HepG2 (cell line): ENCODE measurements at places on chromosomes 13 and 19.

GRCh38 chr13:62706048-62706447 lies 1290.4 kb upstream of the PCDH20 start:
- H3K27me3 ChIP-seq: no peaks in the 10 kb centered on the region
- no peak overlapping the region for H3K4me3 ChIP-seq
- H3K4me1 ChIP-seq: no peaks in the 10 kb centered on the region
- H3K27ac ChIP-seq: no peak overlapping the region
- no peaks in the 10 kb centered on the region for H3K36me3 ChIP-seq
- no peak for DNase-seq

GRCh38 chr13:72774019-72774418 lies 7.7 kb downstream of the DIS3 start:
- no peak overlapping the region for H3K27ac ChIP-seq
- peaks cover 9% of the 10 kb centered on the region for H3K36me3 ChIP-seq

DNA sequence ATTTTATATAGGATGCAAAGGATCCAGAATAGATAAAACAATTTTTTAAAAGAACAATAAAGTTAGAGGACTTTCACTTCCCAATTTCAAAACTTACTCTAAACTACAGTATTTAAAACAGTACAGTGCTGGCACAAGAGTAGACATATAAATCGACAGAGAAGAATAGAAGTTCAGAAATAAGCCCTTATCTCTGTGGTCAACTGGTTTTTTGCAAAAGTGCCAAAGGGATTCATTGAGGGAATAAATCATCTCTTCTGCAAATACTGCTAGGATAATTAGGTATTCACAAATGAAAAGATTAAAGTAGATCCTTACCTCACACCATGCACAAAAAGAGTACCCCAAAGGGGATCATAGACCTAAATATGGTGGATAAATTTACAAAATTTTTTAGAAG lies 431.0 kb upstream of the HTR2A start:
- no peaks in the 10 kb centered on the region for H3K27me3 ChIP-seq
- H3K4me1 ChIP-seq: no peaks in the 10 kb centered on the region
- no peak for DNase-seq
- H3K27ac ChIP-seq: no peak overlapping the region
- H3K4me3 ChIP-seq: no peak overlapping the region
- H3K36me3 ChIP-seq: no peaks in the 10 kb centered on the region

DNA sequence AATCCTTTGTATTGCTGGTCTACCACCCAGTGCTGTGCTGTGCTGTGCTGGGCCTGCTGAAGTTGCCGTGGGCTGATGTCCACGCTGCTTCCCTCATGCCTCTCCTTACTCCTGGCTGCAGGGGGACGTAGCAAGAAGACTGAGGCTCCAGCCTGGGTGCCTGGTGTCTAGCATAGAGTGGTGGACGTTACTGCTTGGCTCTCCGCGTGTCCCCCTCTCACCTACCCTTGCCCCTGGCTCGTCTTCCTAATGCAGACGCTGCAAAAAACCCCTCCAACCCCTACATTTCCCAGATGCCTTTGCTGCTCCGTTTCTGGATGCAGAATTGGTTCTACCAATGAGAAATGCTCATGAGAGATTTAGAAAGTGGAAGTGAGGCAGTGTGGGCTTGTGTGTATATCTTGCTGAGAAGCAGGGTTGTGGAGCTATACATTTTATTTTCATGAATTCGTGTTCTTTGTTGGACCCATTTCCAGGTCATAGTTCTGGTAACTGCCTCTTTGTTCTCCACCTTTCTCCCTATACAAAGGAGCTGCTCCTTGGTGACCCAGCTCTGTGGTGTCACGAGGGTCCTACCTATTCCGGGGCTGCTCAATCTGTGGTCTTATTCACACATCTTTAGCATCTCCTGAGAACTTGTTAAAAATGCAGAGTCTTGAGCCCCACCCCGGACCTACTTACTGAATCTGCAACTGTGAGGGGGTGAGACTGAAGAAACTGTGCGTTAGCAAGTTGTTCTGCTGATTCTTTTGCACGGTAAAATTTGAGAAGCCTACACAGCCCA lies 7.9 kb upstream of the DENND1C start:
- peaks cover 8% of the 10 kb centered on the region for H3K4me1 ChIP-seq
- no peaks in the 10 kb centered on the region for H3K36me3 ChIP-seq
- no peaks in the 10 kb centered on the region for H3K27me3 ChIP-seq
- no peak overlapping the region for H3K27ac ChIP-seq
- DNase-seq: no peak

DNA sequence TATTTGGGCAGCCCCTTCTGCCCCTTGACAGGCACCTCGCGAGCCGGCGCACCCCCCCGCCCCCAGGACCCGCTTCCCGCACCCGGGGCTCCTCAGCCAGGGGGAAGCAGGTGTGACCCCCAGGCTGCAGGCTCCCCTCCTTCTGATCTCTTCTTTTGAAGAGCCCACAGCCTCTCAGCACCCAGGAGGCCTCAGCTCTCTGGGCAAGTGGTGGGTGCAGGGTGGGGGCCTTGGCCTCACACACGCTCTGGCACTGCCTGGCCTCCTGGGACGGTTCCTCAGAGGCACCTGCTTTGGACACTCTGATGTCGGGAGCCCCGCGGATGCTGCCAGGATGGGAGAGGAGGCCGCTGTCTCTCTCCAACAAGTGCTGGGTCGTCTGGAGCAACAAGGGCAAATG lies 1.5 kb upstream of the C13orf46 start:
- no peaks in the 10 kb centered on the region for H3K4me1 ChIP-seq
- no peak overlapping the region for H3K27ac ChIP-seq

DNA sequence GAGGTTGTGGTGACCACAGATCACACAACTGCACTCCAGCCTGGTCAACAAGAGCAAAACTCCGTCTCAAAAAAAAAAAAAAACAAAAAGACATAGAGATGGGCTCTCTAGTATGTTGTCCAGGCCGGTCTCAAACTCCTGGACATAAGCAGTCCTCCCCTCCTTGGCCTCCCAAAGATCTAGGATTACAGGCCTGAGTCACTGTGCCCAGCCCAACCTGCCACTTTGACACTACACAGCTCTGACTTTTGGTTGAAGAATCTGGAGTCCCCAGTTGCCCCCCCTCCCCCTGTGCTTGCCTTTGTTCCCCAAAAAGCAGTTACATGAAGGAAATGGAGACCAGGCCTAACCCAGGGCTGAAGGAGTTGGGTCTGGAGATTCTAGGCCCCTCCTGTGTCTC lies 12.9 kb downstream of the CARM1 start:
- H3K4me1 ChIP-seq: peaks cover 29% of the 10 kb centered on the region
- no peak for DNase-seq
- peaks cover 4% of the 10 kb centered on the region; the same call in 1 of the 3 replicates for H3K36me3 ChIP-seq

DNA sequence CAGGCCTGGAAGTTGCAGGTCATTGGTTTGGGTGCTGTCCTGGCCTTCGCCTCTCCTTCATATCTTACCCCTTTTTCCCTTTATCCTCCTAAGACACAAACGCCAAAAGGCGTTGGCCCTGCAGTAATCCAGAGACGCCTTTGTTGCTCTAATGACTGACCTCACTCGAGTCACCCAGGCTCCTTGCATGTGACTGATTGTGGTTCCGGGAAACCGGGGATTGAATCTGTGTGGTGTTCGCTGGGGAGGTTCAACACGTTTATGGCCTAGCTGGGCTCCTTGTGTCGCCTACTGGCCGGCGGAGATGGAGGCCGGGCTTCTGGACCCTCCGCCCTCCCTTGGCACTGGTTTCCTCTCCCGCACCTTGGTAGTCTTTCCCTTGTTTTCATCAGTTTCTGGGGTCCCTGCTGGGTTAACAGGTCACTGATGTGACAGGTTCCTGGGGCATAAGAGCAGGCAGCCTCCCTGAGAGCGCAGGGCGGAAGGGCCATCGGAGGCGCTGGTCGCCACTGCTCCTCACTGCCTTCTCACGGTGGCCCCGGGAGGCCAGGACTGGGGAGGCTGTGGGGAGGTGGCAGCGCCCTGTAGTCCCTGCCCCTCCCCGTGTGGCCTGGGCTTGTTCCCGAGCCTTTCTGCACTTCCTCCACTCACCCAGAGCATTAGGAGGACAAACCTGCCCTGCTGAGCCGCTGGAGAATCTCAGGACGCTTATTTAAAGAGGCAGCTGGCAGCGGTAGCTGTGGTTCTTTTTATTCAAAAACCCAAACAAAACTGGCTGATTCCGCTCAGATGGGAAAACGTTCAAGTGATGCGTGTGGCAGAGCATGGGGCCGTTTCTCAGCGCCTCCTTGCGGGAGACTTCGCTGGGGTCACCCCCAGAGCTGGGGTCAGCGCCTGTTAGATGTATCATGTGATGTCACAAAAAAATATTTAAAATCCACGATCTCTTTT lies 18.1 kb upstream of the NDUFS7 start:
- peaks cover 39% of the 10 kb centered on the region; the same call in 2 of the 3 replicates for H3K36me3 ChIP-seq
- no peak for DNase-seq
- no peak overlapping the region for H3K27ac ChIP-seq
- H3K27me3 ChIP-seq: no peaks in the 10 kb centered on the region
- no peaks in the 10 kb centered on the region; the same call in 1 of the 2 replicates for H3K4me1 ChIP-seq

GRCh38 chr13:68030152-68030809 lies 800.1 kb upstream of the PCDH9 start:
- no peaks in the 10 kb centered on the region for H3K4me1 ChIP-seq
- H3K36me3 ChIP-seq: no peaks in the 10 kb centered on the region
- no peaks in the 10 kb centered on the region for H3K27me3 ChIP-seq
- DNase-seq: no peak
- H3K4me3 ChIP-seq: no peak overlapping the region

- H3K4me3 ChIP-seq: no peak overlapping the region
- H3K27me3 ChIP-seq: no peaks in the 10 kb centered on the region
- peaks cover 2% of the 10 kb centered on the region; the same call in 1 of the 2 replicates for H3K36me3 ChIP-seq
- DNase-seq: no peak
These were observed 58.9 kb downstream of the ESD start for GRCh38 chr13:46738055-46738454.

GRCh38 chr19:51887522-51888498 lies at the start of gene ZNF577:
Gene ZNF577 (minus strand): TSS chr19:51887951. CDS start chr19:51880382, 7,569 bp downstream.
- no peak for DNase-seq
- no peaks in the 10 kb centered on the region for H3K27me3 ChIP-seq
- H3K4me3 ChIP-seq: no peak within 1 kb of the TSS

- H3K27ac ChIP-seq: no peak overlapping the region
- H3K4me3 ChIP-seq: no peak overlapping the region
- no peaks in the 10 kb centered on the region for H3K4me1 ChIP-seq
- H3K36me3 ChIP-seq: no peaks in the 10 kb centered on the region
These were observed 220.0 kb downstream of the TEX29 start for GRCh38 chr13:111540486-111540885.

DNA sequence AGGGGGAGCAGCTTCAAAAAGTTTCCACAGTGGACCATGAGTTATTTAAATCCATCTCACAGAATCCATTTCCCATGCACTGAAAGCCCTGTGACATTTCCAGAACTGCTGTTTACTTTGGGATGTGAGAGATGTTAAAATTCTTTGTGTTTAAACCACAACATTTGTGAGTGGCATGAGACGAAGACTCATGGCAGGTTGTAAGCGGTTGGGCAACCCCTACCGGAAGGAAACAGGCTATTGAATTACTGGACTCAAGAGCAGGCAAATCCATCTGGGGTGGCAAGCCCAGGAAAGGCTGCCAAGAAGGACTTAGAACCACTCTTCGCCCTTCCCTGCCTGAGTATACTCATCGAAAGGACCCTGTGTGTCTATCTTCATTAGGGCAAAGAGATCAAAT lies 22.3 kb upstream of the CLDN10 start:
- no peaks in the 10 kb centered on the region for H3K27me3 ChIP-seq
- H3K27ac ChIP-seq: no peak overlapping the region
- H3K36me3 ChIP-seq: no peaks in the 10 kb centered on the region
- H3K4me1 ChIP-seq: peaks cover 22% of the 10 kb centered on the region

- no peaks in the 10 kb centered on the region for H3K4me1 ChIP-seq
- no peak overlapping the region for H3K4me3 ChIP-seq
- DNase-seq: no peak
These were observed 22.1 kb upstream of the F7 start for GRCh38 chr13:113083402-113084061.

DNA sequence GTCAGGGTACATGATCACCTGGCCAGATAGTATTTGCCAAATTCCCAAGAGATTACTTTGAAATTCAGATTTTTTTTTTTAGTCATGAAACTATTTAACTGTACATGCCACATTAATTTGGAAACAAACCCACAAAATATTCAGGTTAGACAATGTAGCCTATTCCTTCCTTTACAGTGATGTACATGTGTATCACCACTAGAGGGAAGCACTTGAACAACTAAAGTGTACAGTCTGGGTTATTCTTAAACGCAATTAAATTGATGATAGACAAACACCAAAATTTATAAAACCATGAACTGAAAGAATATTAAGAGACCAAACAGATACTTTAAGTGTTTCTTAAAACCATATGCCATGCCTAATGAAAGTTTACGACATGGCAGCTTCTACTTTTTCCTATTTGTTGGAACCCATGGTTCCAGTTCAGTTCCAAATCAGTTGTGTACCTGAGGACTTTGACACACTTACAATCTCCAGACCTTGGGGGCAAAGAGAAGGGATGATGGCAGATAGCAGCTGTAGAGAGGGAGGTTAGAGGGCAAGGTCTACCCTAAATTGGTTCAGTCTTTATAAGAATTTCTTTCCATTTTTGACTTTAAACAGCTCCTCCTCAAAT lies 52.8 kb downstream of the TNFSF13B start:
- H3K27me3 ChIP-seq: no peaks in the 10 kb centered on the region
- peak; percentile 23 for DNase-seq
- H3K27ac ChIP-seq: no peak overlapping the region
- H3K4me1 ChIP-seq: no peaks in the 10 kb centered on the region
- no peaks in the 10 kb centered on the region for H3K36me3 ChIP-seq
- H3K4me3 ChIP-seq: no peak overlapping the region

DNA sequence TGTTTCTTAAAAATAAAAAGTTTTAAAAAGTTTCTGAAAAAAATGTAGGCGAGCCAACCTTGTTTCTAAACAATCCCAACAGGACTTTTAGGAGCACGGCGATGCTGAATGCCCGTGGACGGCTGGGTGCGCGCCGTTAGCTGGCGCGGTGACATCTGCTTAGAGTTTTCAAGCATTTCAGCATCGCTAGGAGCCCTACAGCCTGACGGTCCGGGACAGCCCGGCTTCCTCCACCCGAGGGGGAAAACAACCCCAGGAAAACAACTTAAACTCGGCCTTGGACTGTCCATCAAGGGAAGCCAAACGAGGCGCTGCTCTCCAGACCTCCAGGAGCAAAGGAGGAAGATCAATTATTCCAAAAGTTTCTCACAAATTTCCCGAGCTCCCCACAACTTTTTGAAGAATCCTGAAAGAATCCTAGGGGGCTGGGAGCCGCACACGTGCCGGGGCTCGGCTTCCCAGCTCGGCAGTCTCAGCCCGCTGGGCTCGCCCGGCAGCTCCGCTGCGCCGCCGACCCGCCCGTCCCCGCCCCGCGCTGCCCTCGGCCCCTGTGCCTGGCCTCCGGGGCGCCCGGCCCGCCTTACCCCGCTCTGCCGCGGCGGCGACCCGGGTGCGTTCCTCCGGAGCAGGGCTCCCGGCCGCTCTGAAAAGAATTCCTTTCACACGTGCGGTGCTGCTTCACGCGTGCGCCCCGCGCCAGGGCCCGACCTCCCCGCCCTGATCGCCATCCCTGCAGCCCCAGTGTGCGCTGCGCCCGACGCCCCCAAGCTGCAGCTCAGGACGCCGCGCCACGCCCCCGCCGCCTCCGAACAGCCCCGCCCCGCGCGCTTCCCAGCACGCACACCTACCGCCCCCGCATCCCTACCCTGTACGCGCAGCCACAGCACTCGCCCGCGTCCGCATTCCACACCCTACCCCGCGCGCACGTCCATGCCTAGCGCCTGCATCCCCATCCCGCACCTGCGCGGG lies at the start of gene GJA3:
TSS of gene GJA3 (minus strand) at position 747 of the 969 bp plus-strand sequence. CDS start 17,764 bp downstream, outside the sequence.
- H3K27ac ChIP-seq: no peak within 1 kb of the TSS
- peak within 1 kb of the TSS; percentile 52 for H3K4me3 ChIP-seq
- no peak for DNase-seq
- H3K36me3 ChIP-seq: no peaks in the 10 kb centered on the region
- H3K4me1 ChIP-seq: peaks cover 17% of the 10 kb centered on the region
- no peaks in the 10 kb centered on the region for H3K27me3 ChIP-seq
